ENCODE measurements at places on chromosomes 4 and X.

- DNase-seq = no peak
Observed at GRCh38 chrX:2282490-2283090, 218.2 kb downstream of the DHRSX start.

DNA sequence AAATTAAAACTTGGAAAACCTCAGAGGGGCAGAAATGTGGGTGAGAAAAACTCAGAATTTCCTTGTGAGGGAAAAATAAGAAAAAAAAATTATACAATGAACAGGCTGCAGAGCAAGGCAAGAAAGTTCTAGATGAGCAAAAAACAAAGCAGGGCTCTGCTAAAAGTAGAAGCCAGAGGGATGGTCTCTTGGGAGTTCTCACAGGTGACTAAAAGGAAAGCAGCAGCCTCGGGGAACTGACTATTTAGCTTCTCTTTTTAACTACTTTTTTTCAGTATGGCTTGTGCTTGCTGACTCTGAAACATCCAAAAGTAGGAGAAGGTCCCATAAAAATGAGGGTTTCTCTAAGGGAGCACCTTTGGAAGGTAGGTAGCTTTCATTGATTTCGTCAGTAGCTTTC is 36.4 kb downstream of the PCDH19 start:
- DNase-seq = no peak

- DNase-seq = no peak
Observed at GRCh38 chr4:83591056-83591455, 55.1 kb downstream of the GPAT3 start.

- no peak for DNase-seq
Observed at GRCh38 chr4:78441756-78442155, 109.8 kb upstream of the ANXA3 start.
